Heart right ventricle (tissue), 16 donors: ENCODE measurements at places on chromosomes 7 and 10.

GRCh38 chr7:3106361-3106826 lies 62.7 kb upstream of the CARD11 start:
- no peak overlapping the region for H3K4me3 ChIP-seq
- no peak overlapping the region for H3K27ac ChIP-seq
- H3K4me1 ChIP-seq, result no peaks in the 10 kb centered on the region
- H3K36me3 ChIP-seq, result no peaks in the 10 kb centered on the region
- DNase-seq, result no peak
- H3K27me3 ChIP-seq, result no peaks in the 10 kb centered on the region

GRCh38 chr10:74977913-74978847 lies 133.3 kb upstream of the SAMD8 start:
- H3K4me3 ChIP-seq, result no peak overlapping the region
- H3K4me1 ChIP-seq, result peaks cover 10% of the 10 kb centered on the region
- no peak overlapping the region for H3K27ac ChIP-seq
- DNase-seq, result no peak
- H3K36me3 ChIP-seq, result no peaks in the 10 kb centered on the region

DNA sequence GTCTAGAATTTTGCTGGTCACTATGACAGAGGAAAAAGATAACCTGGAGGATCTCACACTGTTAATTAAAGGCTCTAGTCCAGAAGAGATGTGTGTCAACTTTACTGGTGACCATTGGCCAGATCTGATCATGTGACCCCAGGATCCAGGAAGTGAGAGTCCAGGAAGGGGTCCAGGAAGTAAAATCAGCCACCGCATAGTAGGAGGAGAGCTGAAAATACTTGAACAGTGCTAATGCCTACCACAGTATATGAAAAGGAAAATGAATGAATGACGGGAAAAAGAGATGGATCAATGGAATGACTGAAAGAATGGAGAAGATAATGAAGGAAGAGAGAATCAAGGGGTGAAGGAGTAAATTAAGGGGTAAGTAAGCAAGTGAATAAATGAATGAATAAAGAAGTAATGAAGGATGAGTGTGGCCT lies 415.3 kb downstream of the RPS24 start:
- H3K4me3 ChIP-seq, result no peak overlapping the region
- H3K27me3 ChIP-seq, result no peaks in the 10 kb centered on the region
- no peaks in the 10 kb centered on the region for H3K36me3 ChIP-seq
- peaks cover 7% of the 10 kb centered on the region for H3K4me1 ChIP-seq
- no peak overlapping the region for H3K27ac ChIP-seq
- no peak for DNase-seq

DNA sequence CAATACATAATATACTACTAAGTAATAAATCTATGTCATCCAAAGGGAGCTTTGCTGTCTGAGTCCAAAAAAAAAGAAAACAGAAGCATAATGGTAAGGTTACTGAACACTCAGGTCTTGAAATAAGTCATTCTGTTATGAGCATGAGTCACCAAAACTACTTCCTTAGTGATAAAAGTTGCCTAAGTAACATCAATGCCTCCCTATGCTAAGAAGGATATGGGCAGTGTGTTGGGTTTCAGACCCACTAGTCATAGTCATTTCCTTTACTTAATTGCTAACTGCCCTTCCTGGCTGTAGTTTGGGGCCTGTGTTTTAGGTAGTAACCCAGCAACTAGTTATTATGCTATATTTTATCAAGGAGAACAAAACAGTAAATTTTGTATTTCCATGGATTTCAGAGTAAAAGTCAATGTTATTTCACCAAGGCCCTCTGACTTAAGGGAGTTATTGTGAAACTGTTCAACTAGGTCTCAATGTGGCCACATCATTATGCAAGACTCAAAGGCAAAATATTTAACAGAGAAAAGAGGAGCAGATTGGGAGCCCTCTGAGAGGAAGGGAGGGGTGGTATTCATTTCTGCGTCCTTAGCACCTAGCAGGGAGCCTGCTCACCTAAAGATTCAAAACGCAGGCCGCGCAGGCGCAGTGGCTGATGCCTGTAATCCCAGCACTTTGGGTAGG lies 11.7 kb upstream of the VIM start:
- H3K27me3 ChIP-seq, result no peaks in the 10 kb centered on the region
- H3K4me1 ChIP-seq, result no peaks in the 10 kb centered on the region
- DNase-seq, result no peak
- peak overlapping the region; percentile 76 for H3K27ac ChIP-seq

DNA sequence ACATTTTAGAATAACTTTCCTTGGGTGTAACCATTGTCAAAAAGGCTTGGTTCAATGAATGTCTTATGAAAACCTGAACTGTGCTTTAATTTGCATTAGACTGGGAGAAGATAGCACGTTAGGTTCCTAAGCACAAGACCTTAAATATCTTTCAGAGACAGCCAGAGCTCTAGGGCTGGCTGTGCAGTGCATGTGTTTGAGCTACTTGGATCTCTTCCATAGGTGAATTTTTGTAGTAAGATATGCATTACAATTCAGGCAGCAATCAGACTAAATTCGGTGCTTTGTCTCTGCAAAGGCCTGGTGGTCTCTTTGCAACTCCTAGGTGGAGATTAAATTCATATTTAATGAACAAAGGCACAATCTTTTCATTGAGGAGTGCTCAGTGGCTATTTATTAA lies 192.0 kb downstream of the ZNF438 start:
- H3K36me3 ChIP-seq, result no peaks in the 10 kb centered on the region
- no peaks in the 10 kb centered on the region for H3K27me3 ChIP-seq

GRCh38 chr7:35253710-35254495 lies at the start of gene TBX20:
TBX20 (minus strand) TSS chr7:35254100; CDS start chr7:35253620, 480 bp downstream.
- peaks cover 100% of the 10 kb centered on the region for H3K27me3 ChIP-seq
- DNase-seq, result peak; percentile 69
- peak within 1 kb of the TSS; percentile 95 for H3K27ac ChIP-seq
- H3K36me3 ChIP-seq, result no peaks in the 10 kb centered on the region
- H3K4me3 ChIP-seq, result peak within 1 kb of the TSS; percentile 82
- H3K4me1 ChIP-seq, result no peaks in the 10 kb centered on the region

- H3K36me3 ChIP-seq, result no peaks in the 10 kb centered on the region
- no peak overlapping the region for H3K4me3 ChIP-seq
- H3K4me1 ChIP-seq, result no peaks in the 10 kb centered on the region
- DNase-seq, result peak; percentile 5
- no peak overlapping the region for H3K27ac ChIP-seq
Measured at GRCh38 chr7:133423618-133424017, 170.7 kb downstream of the EXOC4 start.

DNA sequence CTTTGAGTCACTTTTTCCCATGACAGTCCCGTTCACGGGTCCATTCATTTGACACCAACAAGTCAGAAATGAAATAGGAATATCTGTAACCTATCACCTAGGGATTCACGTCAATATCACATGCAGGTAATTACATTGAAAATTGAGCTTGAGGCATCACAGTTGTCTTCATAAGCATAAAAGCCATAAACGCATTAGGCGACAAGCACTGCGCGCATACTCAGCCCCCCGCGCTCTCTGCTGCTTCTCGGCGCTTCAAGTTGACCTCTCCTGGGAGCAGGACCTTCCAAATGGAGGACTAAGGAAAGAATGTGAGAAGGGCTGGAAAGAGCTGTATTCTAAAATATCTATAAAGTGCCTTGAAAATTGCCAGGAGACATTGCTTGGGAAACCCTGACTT lies 130.5 kb upstream of the TNS3 start:
- no peaks in the 10 kb centered on the region for H3K4me1 ChIP-seq
- H3K4me3 ChIP-seq, result no peak overlapping the region
- no peaks in the 10 kb centered on the region for H3K27me3 ChIP-seq
- DNase-seq, result no peak
- no peaks in the 10 kb centered on the region for H3K36me3 ChIP-seq

DNA sequence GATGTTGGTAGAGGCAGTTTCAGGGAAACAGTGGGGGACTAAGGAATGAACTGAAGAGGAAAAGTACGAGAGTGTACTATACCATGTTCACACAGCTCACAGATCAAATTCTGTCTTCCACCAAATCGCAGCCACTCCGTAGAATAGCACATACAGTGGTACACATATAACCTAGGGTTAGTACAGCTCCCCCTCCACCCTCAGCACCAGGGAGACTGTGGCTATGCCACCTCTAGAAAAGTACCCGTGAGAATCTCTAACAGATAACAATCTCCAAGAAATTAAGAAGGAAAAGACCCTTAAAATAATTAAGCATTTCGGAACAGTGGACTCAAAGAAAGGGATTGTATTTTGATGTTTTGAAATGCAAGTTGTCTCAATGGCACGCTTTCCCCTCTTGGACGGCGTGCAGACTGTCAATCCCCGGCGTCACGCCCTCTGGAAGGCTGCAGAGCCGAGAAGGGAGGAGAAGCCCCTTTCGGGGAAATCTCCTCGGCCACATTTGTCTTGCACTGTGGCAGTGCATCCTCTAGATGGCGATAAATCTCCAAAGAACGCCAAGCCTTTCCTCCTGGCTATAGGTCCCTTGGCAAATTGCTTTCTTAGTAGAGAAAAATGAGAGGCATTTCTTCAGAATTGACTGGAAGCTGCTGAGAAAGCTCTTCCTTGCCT lies 345.0 kb downstream of the REEP3 start:
- no peak overlapping the region for H3K27ac ChIP-seq
- H3K36me3 ChIP-seq, result no peaks in the 10 kb centered on the region
- DNase-seq, result peak; percentile 25
- peaks cover 10% of the 10 kb centered on the region for H3K4me1 ChIP-seq

- no peak overlapping the region for H3K27ac ChIP-seq
- peaks cover 22% of the 10 kb centered on the region for H3K4me1 ChIP-seq
- no peak for DNase-seq
- no peaks in the 10 kb centered on the region for H3K27me3 ChIP-seq
Measured at GRCh38 chr7:84113906-84114850, 80.4 kb downstream of the SEMA3A start.

- no peak overlapping the region for H3K27ac ChIP-seq
- no peak overlapping the region for H3K4me3 ChIP-seq
- DNase-seq, result no peak
- H3K27me3 ChIP-seq, result no peaks in the 10 kb centered on the region
Measured at GRCh38 chr10:66295602-66296001, 630.2 kb upstream of the LRRTM3 start.

- H3K27me3 ChIP-seq, result peaks cover 40% of the 10 kb centered on the region
- DNase-seq, result no peak
- no peak overlapping the region for H3K27ac ChIP-seq
- peak overlapping the region; percentile 51 for H3K4me3 ChIP-seq
- H3K4me1 ChIP-seq, result peaks cover 12% of the 10 kb centered on the region
Measured at GRCh38 chr10:84540022-84540616, 211.7 kb downstream of the CCSER2 start.

GRCh38 chr10:70557086-70557845 lies 45.3 kb downstream of the PRF1 start:
- H3K27ac ChIP-seq, result no peak overlapping the region
- H3K4me3 ChIP-seq, result no peak overlapping the region
- DNase-seq, result no peak
- H3K27me3 ChIP-seq, result no peaks in the 10 kb centered on the region

DNA sequence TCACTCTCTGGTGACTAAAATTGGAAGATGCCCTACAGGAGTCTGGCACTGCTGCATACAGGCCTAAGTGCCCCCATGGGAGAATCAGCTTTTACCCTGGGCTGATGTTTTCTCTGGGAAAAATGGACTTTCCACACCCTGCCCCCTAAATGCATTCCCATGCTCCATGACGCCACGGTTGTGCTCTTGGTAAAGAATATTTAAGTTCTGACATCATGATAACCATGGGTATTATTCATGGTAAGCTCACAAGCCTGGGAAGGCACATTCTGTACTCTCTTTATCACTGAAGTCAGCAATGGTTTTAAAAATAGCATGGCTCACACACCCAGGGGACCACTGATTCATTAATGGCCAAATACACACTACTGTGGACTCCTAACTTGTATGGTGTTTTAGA lies 43.4 kb downstream of the HIPK2 start:
- H3K4me3 ChIP-seq, result no peak overlapping the region
- peak overlapping the region; percentile 92 for H3K27ac ChIP-seq
- no peak for DNase-seq

GRCh38 chr10:3140280-3140679 lies 32.3 kb downstream of the PITRM1 start:
- no peak for DNase-seq
- H3K4me1 ChIP-seq, result peaks cover 26% of the 10 kb centered on the region
- H3K27me3 ChIP-seq, result no peaks in the 10 kb centered on the region
- H3K27ac ChIP-seq, result no peak overlapping the region

DNA sequence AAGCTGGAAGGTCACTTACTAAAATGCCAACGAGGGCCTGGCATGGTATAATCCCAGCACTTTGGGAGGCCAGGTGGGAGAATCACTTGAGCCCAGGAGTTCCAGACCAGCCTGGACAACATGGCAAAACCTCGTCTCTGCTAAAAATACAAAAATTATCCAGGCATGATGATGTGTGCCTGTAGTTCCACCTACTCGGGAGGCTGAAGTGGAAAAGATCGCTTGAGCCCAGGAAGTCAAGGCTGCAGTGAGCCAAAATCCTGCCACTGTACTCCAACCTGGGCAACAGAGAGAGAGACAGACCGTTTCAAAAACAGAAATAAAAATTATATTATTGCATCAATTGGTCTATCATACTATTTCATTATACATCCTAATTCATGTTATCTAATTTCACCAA lies 18.1 kb upstream of the FAM53B start:
- no peak overlapping the region for H3K4me3 ChIP-seq
- DNase-seq, result no peak
- no peak overlapping the region for H3K27ac ChIP-seq
- no peaks in the 10 kb centered on the region for H3K27me3 ChIP-seq
- H3K4me1 ChIP-seq, result no peaks in the 10 kb centered on the region

DNA sequence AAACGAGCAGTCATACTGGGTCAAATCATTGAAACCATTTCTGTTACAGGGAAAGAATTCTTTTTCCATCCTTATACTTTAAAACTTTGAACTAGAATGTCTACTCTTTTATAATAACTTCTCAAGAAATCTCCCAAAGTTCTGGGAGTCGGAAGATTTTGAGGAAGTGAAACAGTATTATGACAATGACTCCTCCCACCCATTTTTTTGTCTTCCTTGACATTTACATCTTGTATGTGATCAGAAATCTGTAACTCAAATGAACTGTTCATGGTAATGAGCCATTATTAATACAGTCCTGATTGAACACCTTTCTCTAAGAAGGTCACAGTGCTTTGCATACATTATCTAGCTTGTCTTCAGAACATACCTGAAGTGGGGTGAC lies 227.4 kb downstream of the CELF2 start:
- H3K27ac ChIP-seq, result no peak overlapping the region
- no peaks in the 10 kb centered on the region for H3K36me3 ChIP-seq
- peaks cover 68% of the 10 kb centered on the region for H3K4me1 ChIP-seq
- DNase-seq, result no peak
- H3K4me3 ChIP-seq, result no peak overlapping the region
- H3K27me3 ChIP-seq, result no peaks in the 10 kb centered on the region
